ENCODE measurements at places on chromosomes 2 and 18.

DNA sequence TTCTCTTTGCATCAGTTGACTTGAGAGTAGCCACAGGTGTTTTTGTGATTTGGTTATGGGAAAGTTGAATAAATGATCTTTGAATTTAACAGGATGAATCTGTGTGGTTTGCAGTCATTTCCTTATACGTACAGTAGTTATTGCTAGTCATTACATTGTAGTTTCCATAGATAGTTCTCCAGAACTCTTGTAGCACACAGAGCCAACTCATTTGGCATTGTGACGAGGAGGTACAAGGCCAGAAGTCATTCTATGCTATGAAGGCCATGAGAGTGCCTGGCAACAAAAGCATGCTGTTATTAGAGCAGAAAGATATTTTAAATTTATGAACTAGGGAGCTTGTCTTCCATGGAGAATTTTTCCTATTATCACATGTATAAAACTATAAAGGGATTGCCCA, 973.0 kb upstream of the CHAC2 start:
- no peaks in the 10 kb centered on the region for H3K36me3 ChIP-seq
- no peak for DNase-seq
- no peak overlapping the region for H3K4me3 ChIP-seq

- H3K36me3 ChIP-seq: no peaks in the 10 kb centered on the region
- H3K27ac ChIP-seq: no peak overlapping the region
- H3K4me1 ChIP-seq: peaks cover 3% of the 10 kb centered on the region
- H3K27me3 ChIP-seq: peaks cover 9% of the 10 kb centered on the region
- no peak for DNase-seq
These were observed 147.2 kb downstream of the DYSF start for GRCh38 chr2:71600555-71600954.

- peaks cover 3% of the 10 kb centered on the region for H3K36me3 ChIP-seq
- DNase-seq: no peak
- no peak overlapping the region for H3K27ac ChIP-seq
- H3K4me1 ChIP-seq: no peaks in the 10 kb centered on the region
These were observed 182.2 kb upstream of the ZFP36L2 start for GRCh38 chr2:43408407-43409160.

GRCh38 chr18:61582202-61582710, 249.0 kb downstream of the CDH20 start:
- no peaks in the 10 kb centered on the region for H3K36me3 ChIP-seq
- H3K4me1 ChIP-seq: peaks cover 6% of the 10 kb centered on the region
- H3K4me3 ChIP-seq: no peak overlapping the region
- peaks cover 27% of the 10 kb centered on the region for H3K27me3 ChIP-seq

GRCh38 chr2:127454595-127455565, 36.7 kb downstream of the PROC start:
- H3K4me3 ChIP-seq: no peak overlapping the region
- H3K27me3 ChIP-seq: peaks cover 3% of the 10 kb centered on the region
- H3K4me1 ChIP-seq: peaks cover 25% of the 10 kb centered on the region
- H3K36me3 ChIP-seq: peaks cover 12% of the 10 kb centered on the region
- H3K27ac ChIP-seq: no peak overlapping the region
- DNase-seq: no peak

GRCh38 chr2:41998186-41999127, 49.4 kb upstream of the PKDCC start:
- no peak overlapping the region for H3K27ac ChIP-seq
- peaks cover 8% of the 10 kb centered on the region for H3K27me3 ChIP-seq
- H3K4me1 ChIP-seq: no peaks in the 10 kb centered on the region
- no peaks in the 10 kb centered on the region for H3K36me3 ChIP-seq
- DNase-seq: no peak
- H3K4me3 ChIP-seq: no peak overlapping the region

DNA sequence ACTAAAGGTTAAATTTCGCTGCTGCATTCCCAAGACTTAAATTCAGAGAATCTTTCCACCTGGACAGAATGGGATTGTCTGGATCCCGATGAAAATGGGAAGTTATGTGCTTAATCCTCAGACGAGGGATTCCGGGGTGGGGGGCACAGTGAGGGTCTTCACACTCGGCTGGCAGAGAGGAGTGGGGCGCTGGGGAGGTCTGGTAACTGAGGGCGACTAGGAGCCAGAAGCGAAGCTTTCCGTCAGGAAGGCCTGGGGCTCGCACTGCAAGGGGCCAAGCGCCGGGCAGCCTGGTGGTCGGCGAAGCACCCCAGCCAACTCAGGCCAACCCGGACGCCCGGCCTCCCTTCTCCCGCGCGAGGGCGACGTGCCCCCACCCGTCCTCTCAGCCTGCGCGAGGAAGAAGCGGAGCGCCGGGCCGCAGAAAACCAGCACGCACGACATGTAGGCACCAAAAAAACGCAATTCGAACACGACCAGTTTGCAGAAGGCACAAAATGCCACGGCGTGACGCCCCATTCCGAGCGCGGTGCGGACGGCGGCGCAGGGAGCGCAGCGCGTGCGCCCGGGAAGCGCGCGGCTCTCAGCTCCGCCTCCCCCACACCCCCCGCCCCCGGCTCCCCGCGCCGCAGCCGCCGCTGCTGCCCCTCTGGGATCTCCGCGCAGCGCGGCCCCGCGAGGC, 188.1 kb downstream of the ZEB2 start:
- H3K36me3 ChIP-seq: peaks cover 7% of the 10 kb centered on the region
- H3K4me1 ChIP-seq: peaks cover 38% of the 10 kb centered on the region
- H3K4me3 ChIP-seq: peak overlapping the region; percentile 91
- no peaks in the 10 kb centered on the region for H3K27me3 ChIP-seq
- peak overlapping the region; percentile 96 for H3K27ac ChIP-seq

DNA sequence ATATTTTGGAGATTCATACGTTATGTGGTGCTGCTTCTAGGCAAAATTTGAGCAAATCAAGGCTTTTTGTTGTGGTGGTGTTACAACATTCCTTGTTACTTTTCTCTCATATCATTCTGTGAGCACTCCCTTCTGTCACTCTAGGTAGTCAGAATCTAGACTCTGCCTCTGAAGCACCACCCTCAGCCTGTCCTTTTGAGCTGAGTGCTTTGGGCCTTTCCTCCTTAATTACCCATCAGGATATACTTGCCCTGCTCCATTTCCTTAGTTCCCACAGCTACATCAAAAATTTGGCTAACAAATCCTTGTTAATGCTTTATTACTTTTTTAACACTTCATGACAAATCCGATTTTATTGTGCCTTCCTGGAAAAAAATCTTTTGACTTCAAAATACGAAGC, 289.6 kb downstream of the CALCRL start:
- H3K36me3 ChIP-seq: no peaks in the 10 kb centered on the region
- H3K4me3 ChIP-seq: no peak overlapping the region
- H3K27ac ChIP-seq: no peak overlapping the region
- DNase-seq: no peak
- no peaks in the 10 kb centered on the region for H3K4me1 ChIP-seq
- H3K27me3 ChIP-seq: no peaks in the 10 kb centered on the region

GRCh38 chr2:61117534-61117933, 44.5 kb upstream of the C2orf74 start:
- no peak overlapping the region for H3K27ac ChIP-seq
- peaks cover 7% of the 10 kb centered on the region for H3K36me3 ChIP-seq
- peaks cover 9% of the 10 kb centered on the region for H3K4me1 ChIP-seq

DNA sequence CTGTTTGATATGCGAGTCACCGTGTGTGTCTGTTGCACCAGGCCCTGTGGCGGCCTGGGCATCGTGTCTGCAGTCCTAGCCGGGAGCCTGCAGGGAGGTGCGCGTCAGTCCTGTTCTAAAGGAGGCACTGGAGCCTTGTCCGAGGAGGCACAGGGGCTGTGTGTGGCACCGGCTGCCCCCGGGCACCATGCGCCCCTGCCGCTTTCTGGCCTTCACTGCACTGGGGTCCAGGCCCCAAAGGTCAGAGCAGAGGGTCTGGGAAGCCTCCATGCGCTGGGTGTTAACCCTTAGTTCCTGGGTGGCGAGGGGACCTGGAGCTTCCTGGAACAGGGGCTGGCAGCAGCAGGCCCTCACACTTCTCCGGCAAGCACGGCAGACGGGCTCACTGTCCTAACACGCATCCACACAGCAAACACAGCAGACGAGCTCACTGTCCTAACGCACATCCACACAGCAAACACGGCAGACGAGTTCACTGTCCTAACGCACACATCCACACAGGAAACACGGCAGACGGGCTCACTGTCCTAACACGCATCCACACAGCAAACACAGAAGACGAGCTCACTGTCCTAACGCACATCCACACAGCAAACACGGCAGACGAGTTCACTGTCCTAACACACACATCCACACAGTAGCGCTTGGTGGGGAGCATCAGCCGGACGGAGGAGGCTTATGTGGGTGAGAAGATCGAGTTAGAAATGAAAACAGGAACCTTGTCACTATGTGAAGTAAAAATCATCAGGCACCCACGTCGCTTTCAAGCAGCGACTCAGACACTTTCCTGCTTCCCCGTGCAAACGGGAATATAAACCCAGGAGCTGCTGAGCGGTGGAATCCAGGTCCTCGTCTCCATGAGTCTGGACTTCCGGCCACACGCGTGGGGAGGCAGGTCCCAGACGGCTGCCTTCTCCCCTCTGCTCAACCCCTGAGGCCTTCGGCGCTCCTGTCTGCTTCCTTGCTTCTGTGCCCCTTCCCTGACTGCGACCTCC, 65.3 kb downstream of the TPO start:
- H3K27ac ChIP-seq: no peak overlapping the region
- peaks cover 4% of the 10 kb centered on the region for H3K4me1 ChIP-seq
- H3K36me3 ChIP-seq: no peaks in the 10 kb centered on the region
- H3K27me3 ChIP-seq: peaks cover 3% of the 10 kb centered on the region
- no peak for DNase-seq

DNA sequence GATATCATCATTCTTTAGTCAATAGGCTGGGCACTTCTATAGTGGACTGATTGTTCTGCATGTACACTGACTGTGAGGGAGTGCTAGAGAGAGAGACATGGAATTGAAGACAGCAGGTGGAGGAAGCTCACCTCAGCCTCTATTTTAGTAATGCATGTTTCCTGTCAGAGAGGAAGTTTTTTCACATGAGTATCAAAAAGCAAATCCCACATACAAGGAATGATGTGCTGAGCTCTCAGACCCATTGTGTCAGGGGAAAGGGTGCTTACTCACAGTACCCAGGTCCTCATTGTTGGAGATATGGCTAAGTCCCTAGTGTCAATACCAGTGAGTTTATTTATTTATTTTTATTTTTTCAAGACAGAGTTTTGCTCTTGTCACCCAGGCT, 9.9 kb upstream of the CDK15 start:
- no peak for DNase-seq
- no peaks in the 10 kb centered on the region for H3K36me3 ChIP-seq
- H3K27me3 ChIP-seq: peaks cover 5% of the 10 kb centered on the region
- H3K27ac ChIP-seq: no peak overlapping the region
- no peak overlapping the region for H3K4me3 ChIP-seq

DNA sequence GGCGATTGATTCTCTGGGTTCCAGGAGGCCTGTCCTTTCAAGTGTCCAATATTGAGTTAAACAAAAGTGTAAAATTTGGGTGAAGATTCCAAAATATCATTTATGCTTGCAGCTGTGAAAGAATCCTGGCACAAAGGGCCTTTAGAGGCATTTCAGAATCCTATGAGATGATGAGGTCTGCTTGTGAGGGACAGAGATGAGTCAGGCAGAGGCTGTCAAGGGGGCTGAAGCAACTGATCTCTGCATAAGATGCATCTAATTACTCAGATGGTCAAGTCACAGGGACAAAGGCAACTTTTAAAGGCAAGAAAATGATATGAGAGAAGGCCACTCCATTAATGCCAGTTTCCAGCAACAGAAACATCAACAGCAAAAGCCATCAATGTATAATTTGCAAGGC, 78.8 kb downstream of the FHOD3 start:
- no peaks in the 10 kb centered on the region for H3K4me1 ChIP-seq
- peaks cover 22% of the 10 kb centered on the region for H3K27me3 ChIP-seq
- no peak for DNase-seq
- H3K4me3 ChIP-seq: no peak overlapping the region

DNA sequence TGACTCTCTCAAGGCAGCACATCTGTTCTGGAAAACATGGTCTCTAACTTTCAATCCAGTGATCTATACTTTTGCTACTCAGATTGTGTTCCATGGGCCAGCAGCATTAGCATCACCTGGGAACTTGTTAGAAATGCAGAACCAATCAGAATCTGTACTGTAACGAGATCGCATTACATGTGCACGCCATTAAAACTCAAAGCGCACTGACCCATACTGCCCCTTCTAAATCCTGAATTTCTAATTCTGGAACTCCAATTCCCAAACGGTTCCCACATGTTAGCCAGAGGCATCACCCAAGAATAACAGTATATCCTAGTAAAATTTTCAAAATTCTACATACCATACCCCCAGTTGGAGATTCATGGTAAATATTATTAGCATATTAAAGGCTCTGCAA, 10.5 kb upstream of the DCTN1 start:
- peaks cover 4% of the 10 kb centered on the region for H3K4me1 ChIP-seq
- H3K27ac ChIP-seq: no peak overlapping the region
- no peak for DNase-seq
- no peaks in the 10 kb centered on the region for H3K27me3 ChIP-seq
- peak overlapping the region; percentile 60 for H3K4me3 ChIP-seq
- H3K36me3 ChIP-seq: no peaks in the 10 kb centered on the region

DNA sequence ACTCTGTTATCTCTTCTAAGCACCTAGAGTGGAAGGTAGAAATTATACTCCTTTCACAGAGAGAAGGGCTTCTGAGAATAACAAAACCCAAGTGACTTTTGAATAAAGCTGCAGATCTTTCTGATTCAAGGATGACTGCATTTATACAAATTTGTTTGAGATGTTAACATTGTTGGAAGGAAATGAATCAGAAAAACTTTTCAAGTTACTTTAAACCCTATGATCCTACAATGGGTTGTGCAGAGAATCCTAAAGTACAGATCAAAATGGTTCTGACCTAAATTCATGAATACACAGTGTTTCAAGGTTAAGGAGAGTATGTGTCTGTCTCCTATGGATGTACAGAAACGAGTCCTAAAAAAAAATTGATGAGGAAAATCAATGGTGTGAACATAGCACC, 1.8 kb downstream of the RFTN2 start:
- no peak overlapping the region for H3K4me3 ChIP-seq
- H3K27me3 ChIP-seq: peaks cover 17% of the 10 kb centered on the region
- no peaks in the 10 kb centered on the region for H3K4me1 ChIP-seq
- H3K27ac ChIP-seq: no peak overlapping the region
- no peak for DNase-seq
- no peaks in the 10 kb centered on the region for H3K36me3 ChIP-seq

- H3K27ac ChIP-seq: no peak overlapping the region
- no peak overlapping the region for H3K4me3 ChIP-seq
- peaks cover 12% of the 10 kb centered on the region for H3K4me1 ChIP-seq
- no peaks in the 10 kb centered on the region for H3K27me3 ChIP-seq
- no peak for DNase-seq
- H3K36me3 ChIP-seq: peaks cover 9% of the 10 kb centered on the region
These were observed 144.7 kb upstream of the NFATC1 start for GRCh38 chr18:79251021-79251420.

DNA sequence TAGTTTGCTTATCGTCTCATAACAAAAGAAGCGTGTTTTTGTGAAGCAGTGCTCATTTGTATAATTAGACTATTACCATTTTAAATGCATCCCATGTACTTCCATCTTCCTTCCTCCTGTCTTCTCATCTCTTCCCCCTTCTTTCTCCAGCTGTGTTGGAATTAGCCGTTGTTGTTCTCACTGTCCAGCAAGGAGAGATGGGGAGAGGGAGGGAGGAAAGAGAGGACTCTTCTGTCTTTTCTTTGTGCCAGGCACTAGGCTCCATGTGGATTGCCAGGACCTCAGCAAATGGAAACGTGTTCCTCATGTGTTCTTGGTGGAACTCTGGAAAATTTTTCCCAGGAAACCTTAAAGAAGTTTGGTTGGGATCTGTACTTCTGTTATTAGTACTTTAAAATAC, 131.7 kb downstream of the PHLPP1 start:
- H3K36me3 ChIP-seq: peaks cover 4% of the 10 kb centered on the region
- DNase-seq: no peak
- no peak overlapping the region for H3K4me3 ChIP-seq

All from activated CD4-positive, alpha-beta memory T cell treated with anti-CD3 and anti-CD28 coated beads for 36 hours (primary cell).